MCF 10A (cell line): ENCODE measurements at places on chromosomes 7 and 10. TPM values are rescaled to one million over a fixed set of nuclear protein-coding genes. Genes with fewer than 3 reads are reported as not detected.

RBM48 gene
- 10.4 and 10.7 TPM in 2 replicates for total RNA-seq

SPDYE2B gene
- total RNA-seq, result not detected in 2 replicates

DEPP1 gene
- 0.76 and 0.84 TPM in 2 replicates for total RNA-seq

TAS2R5 gene
- total RNA-seq, result 3.7 and 4.7 TPM in 2 replicates

ZNF277 gene
- 17.1 and 19.9 TPM in 2 replicates for total RNA-seq

PLAU gene
- total RNA-seq, result 17.3 and 30.6 TPM in 2 replicates

ADK gene
- 96.6 and 98.6 TPM in 2 replicates for total RNA-seq

LRRTM3 gene
- not detected in 2 replicates for total RNA-seq

GPNMB gene
- 1.1 and 1.6 TPM in 2 replicates for total RNA-seq

CD36 gene
- 0.12 and 0.27 TPM in 2 replicates for total RNA-seq

MYL10 gene
- total RNA-seq, result not detected in 2 replicates

PARP12 gene
- 35.0 and 41.4 TPM in 2 replicates for total RNA-seq
